Stimulated activated CD4-positive, alpha-beta T cell treated with anti-CD3 and anti-CD28 coated beads, Interleukin-4, amount 100 ng/mL, for 4 hours (primary cell): ENCODE measurements at places on chromosomes 4 and X.

- DNase-seq, result no peak
These were observed 257.6 kb downstream of the BCOR start for GRCh38 chrX:39840133-39840532.

- peak; percentile 8 for DNase-seq
These were observed at the start of gene PROM1 for GRCh38 chr4:16083241-16084191. PROM1 (minus strand) TSS chr4:16084023; CDS start chr4:16075906, 8,117 bp downstream.

- no peak for DNase-seq
These were observed 339.8 kb downstream of the PAPSS1 start for GRCh38 chr4:107380190-107380589.

DNA sequence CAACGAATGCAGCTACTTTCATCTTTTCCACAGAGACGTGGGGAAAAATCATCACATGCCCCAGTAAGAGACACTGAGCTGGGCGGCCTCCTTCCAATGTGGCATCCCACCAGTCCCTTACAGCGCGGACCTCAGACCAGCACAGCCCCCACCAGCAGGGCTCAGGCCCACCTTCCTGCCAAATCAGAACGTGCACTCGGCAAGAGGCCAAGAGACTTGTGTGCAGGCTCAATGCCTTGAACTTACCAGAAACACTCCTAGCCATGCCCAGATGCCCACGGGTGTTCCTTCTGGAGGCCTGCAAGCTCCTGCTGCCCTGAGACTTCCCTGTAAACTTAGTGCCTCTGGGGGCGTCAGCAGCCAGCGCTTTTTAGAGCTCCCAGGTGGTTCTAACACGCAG, 31.2 kb downstream of the WDR1 start:
- no peak for DNase-seq

DNA sequence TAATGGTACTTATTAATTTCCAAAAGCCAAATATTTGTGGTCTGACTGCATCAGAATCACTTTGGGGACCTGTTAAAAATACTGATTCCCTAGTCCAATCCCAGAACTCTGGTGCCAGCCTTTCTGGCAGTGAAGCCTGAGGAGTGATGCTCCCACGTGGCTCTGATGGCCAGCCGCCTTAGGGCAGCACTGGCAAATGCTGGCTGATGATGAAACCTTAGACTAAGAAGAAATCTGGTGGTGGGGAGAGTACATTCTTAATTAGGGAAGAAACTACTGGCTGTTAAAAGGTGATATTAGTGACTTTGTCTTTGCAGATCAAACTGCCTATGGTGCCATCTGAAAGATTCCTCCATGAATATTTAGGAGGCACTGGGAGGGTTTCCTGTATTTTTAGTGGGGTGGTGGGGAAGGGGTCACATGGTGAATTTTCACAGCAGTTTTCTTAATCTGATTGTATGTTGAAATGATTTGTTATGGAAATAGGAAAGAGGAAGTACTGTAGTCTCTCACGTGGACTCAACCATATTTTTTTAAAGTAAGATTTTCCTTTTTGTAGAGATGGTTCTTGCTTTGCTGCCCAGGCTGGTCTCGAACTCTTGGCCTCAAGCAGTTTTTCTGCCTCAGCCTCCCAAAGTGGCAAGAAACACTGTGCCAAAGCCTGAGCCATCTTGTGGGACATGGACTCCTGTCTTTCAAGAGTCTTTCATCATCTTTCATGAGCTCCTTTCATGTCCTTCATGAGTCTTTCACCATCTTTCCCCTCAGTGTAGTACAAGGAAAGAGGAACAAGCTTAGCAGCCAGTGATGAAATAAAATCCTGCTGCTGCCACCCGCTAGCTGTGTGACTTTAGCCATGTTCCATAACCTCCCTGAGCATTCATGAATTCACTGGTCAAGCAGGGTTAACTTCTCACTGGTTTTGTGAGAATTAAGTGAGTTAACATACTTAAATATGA, 90.8 kb downstream of the ZNF330 start:
- no peak for DNase-seq

DNA sequence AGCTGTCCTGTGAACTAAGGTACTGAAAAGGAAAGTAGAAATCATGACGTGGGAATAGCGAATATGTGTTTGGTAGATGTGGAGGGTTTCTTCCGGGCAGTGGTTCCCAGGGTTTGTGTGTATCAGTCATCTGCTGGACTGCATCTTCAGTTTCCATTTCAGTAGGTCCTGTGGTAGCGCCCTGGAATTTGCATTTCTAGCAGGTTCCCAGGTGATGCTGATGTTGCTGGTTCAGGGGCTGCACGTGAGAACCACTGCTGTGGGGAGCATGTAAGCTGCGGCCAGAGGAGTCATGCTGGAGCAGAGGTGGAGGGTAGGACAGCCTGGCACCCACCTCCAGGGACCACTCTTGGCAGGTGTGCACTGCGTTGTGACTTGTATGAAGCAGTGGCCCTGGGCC, 47.1 kb downstream of the ARHGAP10 start:
- no peak for DNase-seq

- DNase-seq, result no peak
These were observed 28.7 kb downstream of the IL13RA1 start for GRCh38 chrX:118756101-118756500.

- no peak for DNase-seq
These were observed 69.0 kb upstream of the SPANXN1 start for GRCh38 chrX:145178268-145178667.

GRCh38 chr4:54687887-54688841, 30.4 kb downstream of the KIT start:
- DNase-seq, result no peak

DNA sequence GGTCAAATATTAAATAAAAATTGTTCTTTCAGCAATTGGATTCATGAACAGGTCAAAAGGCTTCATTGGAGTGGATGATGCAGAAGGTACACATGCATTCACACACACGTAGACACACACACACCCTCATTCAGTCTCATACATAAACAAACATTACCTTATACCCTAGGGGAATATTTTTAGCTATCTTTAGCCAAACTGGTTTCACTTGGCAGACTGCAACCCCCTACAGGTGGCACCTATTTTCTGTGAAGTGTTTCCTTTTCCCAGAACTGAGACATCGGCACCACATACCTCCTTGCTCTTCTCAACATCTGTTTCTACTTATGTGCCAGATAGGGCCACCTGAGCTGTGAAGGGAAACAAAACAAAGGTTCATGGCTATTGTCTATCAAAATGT, 18.5 kb upstream of the KDR start:
- no peak for DNase-seq

GRCh38 chr4:154416190-154416547, 75.4 kb downstream of the DCHS2 start:
- no peak for DNase-seq

DNA sequence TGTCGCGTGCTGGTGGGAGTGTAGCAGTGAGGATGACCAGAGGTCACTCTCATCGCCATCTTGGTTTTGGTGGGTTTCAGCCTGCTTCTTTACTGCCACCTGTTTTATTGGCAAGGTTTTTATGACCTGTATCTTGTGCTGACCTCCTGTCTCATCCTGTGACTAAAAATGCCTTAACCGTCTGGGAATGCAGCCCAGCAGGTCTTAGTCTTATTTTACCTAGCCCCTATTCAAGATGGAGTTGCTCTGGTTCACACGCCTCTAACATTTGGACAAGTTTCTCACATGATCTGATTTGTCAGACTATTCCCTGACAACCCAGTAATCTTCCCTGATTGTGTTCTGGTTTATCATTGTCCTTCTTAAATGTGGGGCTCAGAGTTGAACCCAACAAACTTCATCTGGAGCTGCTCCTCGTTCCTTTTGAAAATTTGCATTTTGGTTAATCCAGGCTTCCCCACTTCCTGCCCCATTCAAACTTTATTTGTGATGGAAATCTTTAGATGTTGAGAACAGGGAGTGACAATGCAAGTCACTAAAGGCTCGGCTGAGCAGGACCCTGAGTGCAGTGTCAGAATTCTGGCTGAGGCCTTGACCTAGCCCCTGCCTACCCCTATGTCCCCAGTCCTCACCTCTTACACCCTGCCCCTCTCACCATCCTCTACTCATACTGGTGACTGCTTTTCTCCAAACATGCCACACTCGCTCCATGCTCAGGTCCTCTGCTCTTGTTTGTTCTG, 226.8 kb downstream of the STIM2 start:
- no peak for DNase-seq

- no peak for DNase-seq
These were observed 63.1 kb downstream of the USP38 start for GRCh38 chr4:143247866-143248265.

- no peak for DNase-seq
These were observed 386.9 kb upstream of the MAOA start for GRCh38 chrX:43269201-43269600.

DNA sequence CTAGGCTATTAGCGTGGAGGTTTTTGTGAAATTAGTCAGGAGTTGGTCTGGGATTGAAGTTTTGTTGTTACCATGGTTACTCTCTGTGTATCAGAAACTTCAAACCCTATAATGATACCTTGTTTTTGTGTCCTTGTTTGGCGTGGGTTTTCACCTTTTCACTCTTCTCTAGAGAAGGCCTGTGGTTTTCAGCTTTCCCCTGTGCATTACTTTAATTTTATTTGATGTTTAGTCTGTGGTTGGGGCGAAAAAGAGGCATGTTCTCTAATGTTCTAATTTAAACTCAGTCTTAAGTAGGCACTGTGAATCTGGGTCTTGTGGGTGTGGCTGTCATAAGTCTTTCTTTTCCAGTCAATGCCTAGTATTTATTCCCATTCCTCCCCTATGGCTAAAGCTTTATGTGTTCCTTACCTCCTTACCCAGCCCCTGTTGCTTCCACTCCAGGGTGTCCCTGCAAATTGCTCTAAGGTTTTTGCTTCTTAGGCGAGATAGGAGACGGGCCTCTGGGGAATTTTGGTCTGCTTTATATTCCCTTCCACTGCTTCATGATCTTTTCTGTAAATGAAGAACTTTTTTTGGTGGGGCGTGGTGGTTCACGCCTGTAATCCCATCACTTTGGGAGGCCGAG, 326.3 kb upstream of the ZCCHC13 start:
- DNase-seq, result no peak

DNA sequence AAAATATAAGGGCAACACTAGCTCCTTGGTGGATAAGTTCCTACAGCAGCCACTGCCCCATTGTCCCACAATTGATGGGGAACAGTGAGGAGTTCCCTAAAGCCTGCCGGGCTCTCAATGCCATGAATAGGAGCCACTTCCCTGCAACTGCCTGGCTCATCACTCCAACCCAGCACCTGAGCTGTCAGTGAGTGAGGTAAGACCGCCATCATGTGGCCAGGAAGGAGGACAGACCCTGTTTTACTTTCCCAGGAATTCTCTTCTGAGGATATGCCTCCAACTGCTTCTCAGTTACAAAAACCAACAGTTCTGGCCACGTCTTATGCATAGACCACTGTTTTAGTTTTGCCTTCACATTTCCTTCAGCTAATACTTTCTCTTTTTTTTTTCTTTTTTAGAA, 45.5 kb downstream of the SRPX start:
- no peak for DNase-seq

GRCh38 chrX:119186194-119186593, 49.9 kb upstream of the PGRMC1 start:
- DNase-seq, result no peak

GRCh38 chrX:148976571-148977400, 476.4 kb downstream of the AFF2 start:
- DNase-seq, result no peak

DNA sequence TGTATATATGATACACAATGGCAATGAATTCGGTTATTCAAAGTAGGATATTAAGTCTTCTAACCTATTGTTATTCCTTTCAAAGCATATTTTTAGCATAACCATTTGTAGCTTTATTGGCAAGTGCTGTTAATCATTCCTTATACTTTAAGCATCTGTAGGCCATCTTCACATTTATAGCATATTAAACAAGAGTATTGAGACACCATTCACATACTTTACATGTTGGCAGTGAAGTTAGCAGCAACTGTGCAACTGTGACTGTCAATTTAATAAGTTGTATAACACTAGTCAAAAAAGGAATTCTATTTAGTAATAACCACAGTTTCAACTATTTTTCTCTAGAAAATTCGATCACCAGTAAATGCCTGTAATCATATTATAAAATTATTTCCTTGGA, 107.3 kb upstream of the MYOZ2 start:
- no peak for DNase-seq

DNA sequence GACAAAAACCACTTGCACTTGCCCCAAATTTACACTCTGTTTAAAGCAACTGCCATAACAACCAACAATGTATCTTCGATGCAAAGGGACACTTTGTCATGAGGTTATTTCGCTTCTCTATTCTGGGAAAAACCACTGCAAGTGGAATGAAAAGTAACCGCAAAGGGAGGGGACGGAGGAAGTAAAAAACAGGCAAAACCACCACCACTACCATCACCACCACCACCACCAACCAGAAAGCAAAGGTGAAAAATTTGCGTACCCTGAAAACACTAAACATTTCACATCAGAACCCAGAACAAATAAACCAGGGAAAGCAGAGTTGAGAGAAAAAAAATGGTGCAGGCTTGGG, 1.2 kb upstream of the N4BP2 start:
- DNase-seq, result peak; percentile 21

- DNase-seq, result no peak
These were observed 33.9 kb downstream of the FBXW7 start for GRCh38 chr4:152501846-152502536.

GRCh38 chr4:4387531-4388310, 819 bp downstream of the NSG1 start:
- no peak for DNase-seq

DNA sequence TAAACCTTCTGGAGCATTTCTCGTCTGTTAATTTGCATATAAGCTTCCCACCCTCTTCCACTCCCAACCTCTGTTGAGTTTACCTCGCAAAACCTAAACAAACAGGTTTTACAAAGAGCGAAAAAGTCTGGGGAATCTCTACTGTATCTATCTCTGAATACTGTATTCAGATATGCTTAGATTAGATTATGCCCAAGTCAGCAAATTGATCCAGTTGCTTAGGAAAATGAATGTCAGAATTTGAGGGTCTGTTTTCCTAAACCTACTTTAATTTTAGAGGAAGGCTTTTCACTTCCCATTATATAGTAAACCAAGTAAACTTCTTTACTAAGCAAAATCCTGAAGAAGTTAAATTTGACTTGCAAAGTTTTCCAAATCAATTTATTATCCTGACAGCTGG, 6.7 kb downstream of the CCNA2 start:
- DNase-seq, result no peak

DNA sequence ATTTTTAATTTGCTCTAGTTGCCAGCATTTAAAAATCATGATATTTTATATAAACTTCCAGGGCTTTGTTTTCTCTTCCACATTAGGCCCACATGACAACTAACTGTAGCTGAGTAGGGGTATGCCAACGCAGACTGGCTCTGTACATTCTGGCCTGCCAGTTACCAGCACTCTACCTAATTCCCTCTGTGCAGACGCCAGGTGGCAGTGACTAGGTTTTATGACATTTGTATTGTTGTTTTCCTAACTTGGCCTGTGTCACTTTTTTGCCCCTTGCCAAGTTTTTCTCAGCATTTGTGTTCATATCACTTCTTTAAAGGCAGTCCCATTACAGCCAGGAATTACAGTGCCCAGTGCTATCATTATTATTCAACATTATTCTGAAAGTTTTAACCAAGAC, 347.5 kb downstream of the NKX6-1 start:
- DNase-seq, result no peak

- DNase-seq, result no peak
These were observed 15.0 kb downstream of the SHISA3 start for GRCh38 chr4:42412251-42412650.

GRCh38 chr4:85210353-85210752, 243.9 kb upstream of the WDFY3 start:
- DNase-seq, result no peak
